ENCODE measurements at places on chromosomes 11 and 22.

DNA sequence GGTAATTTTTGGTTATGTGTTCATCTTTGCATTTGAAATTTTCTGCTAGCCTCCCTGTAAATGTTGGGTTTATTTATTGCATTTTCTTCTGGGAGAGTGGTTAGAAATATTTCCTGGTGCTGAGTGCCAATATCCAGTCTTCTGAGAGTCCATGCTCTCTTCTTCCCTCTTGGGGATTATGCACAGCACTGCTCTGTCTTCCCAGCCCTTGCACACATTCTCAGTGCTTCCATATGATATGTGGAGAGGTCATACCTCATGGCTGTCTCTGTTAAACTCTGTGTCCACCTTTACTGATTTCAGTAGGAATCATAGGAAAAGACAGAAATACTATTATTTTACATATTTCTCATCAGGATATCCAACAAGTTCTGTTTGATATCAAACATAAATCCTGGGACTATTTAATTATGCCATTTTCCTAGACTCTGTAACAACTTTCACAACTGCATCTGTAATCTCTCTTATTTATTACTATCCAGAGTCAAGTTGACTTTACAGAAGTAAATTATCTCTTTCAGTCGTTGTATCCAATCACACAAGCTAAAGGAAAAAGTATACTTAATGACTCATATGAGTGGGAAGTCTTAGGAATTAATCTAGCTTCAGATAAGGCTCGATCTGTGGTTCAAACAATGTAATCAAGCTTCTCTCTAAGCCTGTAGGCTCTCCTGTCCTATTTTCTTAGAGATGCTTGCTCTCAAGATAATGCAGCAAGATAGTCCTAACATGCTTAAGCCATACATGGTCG lies 2.7 kb upstream of the NXPE1 start:
- DNase-seq = no peak

GRCh38 chr11:2108675-2109491 lies 30.3 kb downstream of the IGF2 start:
- no peak for DNase-seq

- DNase-seq = no peak
Measured at GRCh38 chr11:120586072-120586471, 74.5 kb downstream of the GRIK4 start.

GRCh38 chr11:58762284-58763119 lies 30.8 kb upstream of the GLYAT start:
- no peak for DNase-seq

DNA sequence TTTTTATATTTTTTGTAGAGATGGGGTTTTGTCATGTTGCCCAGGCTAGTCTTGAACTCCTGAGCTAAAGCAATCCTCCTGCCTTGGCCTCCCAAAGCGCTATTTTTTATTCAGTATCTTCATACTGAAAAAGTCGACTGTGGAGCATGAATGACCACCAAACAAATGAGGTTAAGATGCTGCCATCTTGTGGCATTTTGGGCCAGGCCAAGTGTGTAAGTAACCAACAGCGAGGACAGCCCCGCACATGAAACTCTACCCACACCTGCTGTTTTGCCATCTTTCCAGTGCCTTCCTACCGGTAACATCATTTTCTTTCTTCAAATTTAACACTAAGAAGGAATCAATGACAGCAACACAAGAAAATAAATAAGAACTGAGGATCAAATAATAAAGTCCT lies 32.2 kb upstream of the AQP11 start:
- DNase-seq = no peak

DNA sequence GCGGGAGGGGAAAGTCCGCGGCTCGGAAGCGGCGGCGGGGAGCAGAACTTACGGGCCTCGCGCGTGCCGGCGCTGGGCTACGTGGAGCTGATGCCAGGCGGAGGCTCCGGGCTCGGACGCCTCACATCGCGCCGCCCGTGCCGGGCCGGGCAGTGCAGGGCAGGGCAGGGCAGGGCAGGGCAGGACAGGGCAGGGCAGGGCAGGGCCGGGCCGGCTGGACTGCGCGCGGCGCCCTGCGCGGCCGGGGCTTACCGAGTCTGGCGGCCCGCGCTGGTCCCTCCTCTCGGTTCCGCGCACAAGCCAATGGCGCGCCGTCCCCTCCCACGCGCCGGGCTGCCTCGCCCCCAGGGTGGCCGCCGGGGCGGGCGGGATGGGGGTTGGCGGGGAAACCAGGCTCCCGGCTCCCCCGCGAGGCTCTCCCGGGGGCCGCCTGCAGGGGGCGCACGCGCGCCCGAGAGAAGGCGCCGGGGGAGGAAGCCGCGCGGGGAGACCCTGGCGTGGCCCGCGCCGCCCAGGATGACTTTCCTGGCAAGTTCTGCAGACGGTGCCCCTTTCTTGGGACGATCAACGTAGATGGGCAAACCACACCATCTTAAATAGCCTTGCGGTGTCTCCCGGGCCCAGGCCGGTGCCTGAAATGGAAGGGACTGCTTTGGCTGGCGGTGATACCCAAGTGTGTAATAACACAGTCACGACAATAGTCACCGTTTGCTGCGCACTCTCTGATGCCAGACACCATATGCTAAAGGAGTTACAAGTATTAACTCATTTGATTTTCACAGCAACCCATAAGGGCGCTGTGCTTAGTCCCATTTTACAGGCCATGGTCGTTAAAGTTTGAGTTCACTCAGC lies at the start of gene TP53I11:
Gene TP53I11, minus strand, starts transcription at position 259 of the 852 bp plus-strand sequence. CDS start 12,548 bp downstream, outside the sequence.
- DNase-seq = peak; percentile 62

Measured in anterior cingulate cortex (tissue), 58 donors.